ENCODE measurements at places on chromosomes 13 and 19.

DNA sequence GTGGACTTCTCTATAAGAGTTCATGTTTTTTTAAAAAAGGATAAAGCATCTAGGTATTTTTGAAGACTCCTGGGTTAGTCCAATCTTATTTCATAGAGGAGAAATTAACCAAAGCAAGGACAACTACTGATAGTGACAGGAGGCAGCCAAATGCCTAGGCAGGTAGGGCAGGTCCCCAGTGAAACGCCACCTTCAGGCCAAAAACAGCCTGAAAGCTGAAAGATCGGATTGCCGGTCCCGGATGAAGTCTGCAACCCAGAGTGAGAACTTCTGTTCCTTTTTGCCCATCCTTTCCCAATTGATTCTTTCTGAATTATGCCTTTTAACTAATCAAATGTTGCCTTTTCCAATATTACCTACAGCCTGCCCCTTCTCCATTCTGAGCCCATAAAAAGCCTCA, 6.1 kb upstream of the GGACT start:
- no peak for DNase-seq

DNA sequence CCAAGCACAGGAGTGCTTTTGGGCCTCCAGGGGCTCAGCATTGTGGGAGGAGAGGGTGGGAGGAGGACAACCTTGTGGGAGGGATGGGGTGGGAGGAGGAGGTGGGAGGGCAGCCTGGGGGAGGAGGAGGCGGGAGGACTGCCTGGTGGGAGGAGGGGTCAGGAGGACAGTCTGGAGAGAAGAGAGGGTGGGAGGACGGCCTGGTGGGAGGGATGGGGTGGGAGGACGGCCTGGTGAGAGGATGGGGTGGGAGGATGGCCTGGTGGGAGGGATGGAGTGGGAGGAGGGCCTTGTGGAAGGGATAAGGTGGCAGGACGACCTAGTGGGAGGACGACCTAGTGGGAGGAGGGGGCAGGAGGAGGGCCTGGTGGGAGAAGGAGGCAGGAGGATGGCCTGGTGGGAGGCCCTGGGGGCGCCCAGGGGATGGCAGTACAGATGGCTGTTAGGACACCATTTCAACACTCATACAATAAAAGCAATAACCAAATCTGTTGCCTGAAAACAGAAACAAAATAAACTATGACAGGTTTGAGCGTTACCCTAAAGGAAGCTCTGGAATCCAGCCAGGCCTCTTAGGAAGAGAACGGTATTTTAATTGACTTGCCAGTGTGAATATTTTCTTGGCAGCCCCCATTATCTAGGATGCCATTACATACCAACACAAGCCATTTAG, 63.7 kb downstream of the CRYL1 start:
- no peak for DNase-seq

DNA sequence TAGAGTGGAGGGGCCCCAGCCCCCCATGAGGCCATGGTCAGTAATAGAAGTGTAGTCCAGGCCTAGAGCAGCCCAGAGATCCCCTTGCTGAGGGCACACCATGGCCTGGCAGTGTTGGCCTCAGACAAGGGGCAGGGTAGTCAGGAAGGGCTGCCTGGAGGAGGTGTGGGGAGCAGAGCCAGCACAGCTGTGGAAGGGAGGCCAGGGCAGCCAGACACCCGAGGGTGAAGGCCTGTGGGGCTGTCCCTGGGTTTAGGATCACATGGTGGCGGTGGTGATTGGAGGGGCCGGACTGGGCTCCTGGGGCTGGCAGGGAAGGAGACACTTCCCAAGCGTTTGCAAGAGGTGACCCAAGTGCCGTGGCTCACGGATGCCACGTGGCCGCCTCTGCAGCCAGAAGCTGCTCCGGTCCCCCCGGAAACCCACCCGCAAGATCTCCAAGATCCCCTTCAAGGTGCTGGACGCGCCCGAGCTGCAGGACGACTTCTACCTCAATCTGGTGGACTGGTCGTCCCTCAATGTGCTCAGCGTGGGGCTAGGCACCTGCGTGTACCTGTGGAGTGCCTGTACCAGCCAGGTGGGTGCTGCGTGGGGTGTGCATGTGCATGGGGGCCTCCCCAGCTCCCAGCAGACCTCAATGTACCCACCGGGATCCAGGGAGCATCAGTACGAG, 11.6 kb upstream of the TEKTIP1 start:
- no peak for DNase-seq

DNA sequence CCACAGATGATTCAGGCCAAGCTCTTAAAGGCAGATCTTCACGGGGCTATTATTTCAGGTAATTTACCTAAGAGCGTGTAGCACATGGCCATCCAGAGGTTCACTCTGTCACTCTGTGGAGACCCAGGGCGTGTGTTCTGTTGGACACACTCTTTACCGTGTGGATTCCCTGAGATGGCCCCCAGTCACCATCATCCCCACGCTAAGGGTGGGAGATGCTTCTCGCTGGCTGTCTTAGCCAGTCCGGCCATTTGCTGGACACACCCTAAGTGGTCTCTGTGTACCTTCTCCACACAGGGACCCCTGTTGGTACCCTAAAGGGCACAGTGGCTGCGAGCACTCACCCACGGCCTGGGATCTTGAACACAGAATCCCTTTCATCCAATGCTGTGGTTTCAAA, 6.0 kb downstream of the POP4 start:
- no peak for DNase-seq

DNA sequence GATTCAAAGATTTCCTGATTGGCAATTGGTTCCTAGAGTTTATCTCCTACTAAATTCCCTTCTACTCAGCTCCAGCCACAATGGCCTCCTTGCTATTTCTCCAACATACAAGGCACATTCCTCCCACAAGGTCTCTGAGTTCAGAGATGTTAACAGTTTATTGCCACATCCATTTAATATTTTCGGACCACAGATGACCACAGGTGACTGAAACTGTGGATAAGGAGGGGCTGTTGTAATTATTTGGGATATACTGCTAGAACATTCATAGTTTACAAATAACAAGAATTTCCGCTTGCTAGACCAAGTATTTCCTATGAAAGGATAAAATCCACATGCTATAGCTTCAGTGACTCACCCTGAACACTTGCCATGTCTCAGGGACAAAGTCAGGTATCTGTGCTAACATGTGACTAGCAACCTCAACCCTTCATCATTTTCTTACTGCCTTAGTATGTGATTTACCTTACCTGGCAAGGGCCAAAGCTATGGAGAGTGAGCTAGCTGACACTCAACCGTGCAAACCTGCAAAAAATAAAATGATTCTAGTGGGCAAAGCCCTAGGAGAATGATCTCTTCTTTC, 117.7 kb downstream of the TBC1D4 start:
- DNase-seq: no peak

- DNase-seq: no peak
Observed at GRCh38 chr13:40120288-40120687, 464.8 kb downstream of the COG6 start.

GRCh38 chr13:33351319-33351718, 65.8 kb upstream of the STARD13 start:
- DNase-seq: no peak

Data from cortex of kidney (tissue), 1 donor.